ENCODE measurements at places on chromosomes 1 and 21.

DNA sequence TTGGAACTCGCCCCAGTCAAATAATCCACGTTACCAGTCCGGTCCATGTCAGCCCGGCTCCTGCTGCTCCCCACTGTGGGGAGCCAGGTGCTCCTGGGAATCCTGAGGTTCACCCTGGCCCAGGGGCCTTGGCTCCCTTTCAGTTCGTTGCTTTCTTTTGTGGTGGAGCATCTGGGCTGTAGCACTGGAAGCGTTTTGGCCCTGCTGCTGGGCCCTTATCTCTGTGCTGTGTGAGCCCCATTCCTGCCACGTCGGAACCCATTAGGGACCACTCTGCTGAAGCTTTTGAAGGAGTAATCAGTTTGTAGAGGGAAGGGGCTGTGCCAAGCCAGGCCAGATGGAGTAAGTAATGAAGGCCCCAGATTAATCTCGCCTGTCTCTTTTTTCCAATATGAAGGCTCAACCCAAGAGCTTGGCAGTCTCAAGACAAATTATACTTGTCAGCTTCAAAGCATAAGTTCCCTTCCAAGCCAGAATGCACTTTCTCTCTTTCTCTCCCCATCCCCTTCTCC lies 82.3 kb downstream of the PGM1 start:
- DNase-seq: no peak

DNA sequence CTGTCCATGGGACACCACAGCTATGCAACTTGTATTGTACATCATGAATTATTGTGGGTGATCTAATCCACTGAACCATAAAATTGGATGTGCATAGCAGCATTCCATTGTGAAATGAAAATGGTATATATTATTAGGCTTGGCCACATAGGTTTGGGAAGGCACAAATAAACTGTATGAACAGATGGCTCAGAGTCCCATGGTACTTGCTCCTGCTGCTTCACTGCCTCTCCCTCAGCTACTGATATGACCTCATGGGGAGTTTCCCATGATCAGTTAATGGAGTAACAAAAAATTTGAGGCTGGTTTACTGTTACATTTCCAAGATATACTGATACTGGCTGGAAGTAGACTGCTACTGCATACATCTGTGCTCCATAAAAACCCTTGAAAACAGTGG lies 152.7 kb upstream of the NEGR1 start:
- no peak for DNase-seq

DNA sequence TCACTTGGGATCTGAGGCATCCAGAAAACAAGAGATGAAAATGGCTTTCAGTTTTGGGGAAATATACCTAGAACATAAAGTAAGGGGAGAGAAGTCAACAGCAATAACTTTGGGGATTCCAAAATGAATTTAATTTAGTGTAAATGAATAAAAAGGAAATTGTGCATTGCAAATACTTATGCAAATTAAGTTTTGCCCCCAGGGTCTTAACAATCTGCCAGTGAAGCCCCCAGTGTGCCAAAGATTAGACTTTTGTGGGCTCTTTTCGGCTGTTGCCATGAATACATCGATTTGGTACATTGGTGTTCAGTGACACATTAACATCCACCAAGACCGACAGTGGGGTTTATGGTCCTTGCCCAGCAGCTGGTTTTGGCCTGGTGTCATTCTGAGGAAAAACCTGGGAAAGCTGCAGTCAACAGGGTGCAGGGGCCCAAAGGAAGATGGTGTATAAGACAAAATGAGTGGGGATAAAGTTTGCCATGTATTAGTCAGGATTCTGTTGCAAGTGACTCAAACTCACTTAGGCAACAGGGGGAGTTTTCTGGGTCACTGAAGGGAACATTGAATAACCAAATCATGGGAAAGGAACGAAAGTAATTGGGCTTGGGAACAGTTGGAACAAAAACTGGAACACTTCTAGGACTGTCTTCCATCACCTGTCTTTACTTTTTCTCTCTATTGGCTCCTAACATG lies 30.2 kb upstream of the IGSF3 start:
- DNase-seq: no peak

- DNase-seq: no peak
Observed at GRCh38 chr21:41570791-41571355, 62.9 kb upstream of the TMPRSS2 start.

GRCh38 chr1:89594096-89594740 lies 38.7 kb upstream of the LRRC8C start:
- DNase-seq: no peak

DNA sequence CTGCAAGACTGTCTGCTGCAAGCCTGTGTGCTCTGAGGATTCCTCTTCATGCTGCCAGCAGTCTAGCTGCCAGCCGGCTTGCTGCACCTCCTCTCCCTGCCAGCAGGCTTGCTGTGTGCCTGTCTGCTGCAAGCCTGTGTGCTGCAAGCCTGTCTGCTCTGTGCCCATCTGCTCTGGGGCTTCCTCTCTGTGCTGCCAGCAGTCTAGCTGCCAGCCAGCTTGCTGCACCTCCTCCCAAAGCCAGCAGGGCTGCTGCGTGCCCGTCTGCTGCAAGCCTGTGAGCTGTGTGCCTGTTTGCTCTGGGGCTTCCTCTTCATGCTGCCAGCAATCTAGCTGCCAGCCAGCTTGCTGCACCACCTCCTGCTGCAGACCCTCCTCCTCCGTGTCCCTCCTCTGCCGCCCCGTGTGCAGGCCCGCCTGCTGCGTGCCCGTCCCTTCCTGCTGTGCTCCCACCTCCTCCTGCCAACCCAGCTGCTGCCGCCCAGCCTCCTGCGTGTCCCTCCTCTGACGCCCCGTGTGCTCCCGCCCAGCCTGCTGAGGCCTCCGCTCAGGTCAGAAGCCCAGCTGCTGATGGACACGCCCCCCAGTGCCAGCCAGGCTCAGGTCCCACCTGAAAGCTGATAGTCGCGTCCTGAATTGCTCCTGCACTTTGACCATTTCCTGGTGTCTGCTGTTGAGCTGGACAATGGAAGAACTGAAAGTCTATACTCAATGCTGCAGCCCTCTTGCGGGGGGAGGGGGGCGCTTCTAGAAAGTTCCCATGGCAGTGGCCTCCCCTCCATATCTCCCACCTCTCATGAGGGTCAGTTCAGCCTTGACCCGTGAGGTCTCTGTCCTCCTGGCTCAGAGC lies 1.2 kb downstream of the KRTAP10-4 start:
- DNase-seq: peak; percentile 53

DNA sequence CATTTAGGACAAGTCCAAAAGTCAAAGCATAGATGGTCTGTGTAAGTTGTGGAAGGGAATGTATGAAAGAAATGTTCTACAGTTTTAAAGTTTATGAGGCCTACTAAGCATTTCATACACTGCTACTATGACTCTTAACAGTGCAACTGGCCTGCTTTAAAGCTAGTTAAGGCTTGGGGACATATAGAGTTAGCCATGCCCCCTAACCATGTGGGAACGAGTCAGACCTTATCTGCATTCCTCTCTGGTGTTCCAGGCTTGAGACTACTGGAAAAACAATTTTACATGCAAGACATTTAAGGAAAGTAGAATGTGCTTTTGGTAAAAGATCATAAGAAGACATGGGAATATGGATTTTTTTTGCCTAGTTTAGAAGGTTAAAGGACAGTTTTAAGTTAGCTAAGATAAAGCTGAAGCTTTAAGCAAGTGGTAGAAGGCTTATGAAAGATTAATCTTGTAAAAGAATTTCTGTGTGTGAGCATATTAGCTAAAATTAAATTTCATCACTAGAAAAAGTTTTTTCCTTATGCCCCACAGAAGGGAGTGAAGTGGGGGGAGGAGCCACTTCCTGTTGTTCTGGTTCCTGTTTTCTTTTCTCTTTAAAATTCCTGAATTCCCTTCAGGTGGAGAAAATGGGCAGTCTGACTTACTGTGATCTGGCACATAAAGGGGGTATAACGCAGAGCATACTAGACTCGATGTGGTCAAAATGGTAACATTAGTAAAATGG lies 8.9 kb upstream of the CD48 start:
- no peak for DNase-seq

DNA sequence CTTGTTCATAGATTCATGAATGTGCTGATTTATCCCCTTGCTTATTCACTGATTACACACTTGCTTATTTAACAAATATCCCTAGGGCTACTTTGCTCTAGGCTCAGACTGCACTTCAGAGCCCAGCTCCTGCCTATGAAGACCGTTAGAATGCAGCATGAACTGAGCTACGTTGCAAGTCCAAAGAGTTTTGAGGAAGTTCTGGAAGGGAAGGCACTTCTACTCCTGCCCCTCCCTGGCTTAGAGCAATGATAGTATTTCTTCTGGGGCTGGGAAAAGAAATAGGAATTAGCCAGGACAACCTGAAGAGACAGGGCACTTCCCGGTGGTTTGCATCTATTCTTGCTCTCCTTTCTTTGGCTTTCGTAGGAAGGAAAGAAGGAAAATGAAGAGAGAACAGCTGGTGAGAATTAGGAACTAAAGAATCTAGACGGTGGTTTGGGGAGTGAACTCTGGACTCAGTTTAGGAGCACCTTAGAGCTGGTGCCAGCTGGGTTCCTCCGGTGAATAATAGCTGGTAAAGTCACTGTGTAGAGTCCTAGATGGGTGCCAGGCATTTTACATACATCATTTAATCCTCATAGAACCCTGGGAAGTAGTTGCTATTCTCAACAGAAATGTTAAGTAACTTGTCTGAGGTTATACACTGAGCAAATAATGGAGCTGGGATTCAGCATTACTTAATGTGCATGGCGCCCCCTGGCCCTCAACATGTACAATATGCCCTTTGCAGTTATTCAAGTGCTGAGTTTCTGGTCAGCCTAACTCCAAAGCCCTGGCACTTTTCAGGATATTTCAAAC lies 65.9 kb downstream of the NDUFS5 start:
- peak; percentile 40 for DNase-seq

- DNase-seq: no peak
Observed at GRCh38 chr1:111592389-111593361, 26.9 kb upstream of the RAP1A start.

DNA sequence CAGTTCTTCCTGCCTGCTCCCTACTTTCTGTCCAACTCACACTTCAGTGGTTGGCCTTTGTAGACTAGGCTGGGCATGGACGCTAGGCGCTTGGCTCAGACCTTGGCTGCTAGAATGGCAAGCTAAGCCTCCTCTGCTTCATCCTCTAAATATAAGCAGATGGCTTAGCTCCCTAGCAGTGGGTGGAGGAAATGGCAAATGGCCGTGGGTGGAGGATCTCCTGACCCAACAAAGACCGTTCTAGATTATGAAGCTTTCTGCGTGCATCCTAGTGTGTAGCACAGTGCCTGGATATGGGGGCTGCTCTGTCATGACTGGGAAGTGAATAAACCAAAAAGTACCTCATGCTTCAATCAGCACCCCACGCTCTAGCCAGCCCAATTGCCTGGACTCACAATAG lies 10.4 kb upstream of the ETV3L start:
- DNase-seq: no peak

- no peak for DNase-seq
Observed at GRCh38 chr1:76075188-76075489, 593 bp downstream of the ST6GALNAC3 start.

- DNase-seq: peak; percentile 19
Observed at GRCh38 chr1:182357913-182358312, 33.7 kb downstream of the GLUL start.

DNA sequence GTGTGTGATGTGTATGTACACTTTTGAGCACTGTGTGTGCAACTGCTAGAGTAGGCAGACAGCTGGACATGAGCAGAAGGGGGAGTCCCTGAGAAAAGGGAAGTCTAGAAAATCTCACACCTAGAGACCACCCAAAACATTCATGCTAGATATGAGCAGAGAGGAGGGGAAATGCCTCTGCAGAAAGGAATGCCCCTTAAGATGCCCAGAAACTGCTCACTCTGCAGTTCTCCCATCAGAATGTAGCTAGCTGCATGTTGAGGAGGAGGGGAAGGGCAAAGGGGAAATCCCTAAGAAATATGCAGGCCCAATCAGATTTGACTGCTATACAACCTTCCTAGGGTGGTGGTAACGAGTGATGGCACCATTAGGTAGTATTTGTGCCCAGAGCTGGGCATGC lies 31.8 kb upstream of the MAGOH start:
- no peak for DNase-seq

DNA sequence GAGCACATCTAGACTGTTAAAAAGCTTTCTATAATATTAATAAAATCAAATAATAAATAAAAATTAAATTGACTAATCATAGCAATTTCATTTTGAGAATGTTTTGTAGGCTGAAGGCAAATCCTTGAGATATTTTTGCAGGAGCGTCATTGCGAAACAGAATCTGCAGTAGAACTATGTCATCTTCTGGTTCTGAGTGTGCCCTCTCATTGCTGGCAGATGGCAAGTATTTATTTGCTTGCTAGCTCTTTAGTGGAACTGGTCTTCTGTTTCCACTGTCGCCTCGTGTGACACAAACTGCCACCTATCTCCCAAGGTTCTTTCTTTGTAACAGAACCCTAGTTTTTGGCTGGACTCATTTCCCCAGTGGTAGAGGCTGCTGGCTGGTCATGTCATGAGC lies 19.0 kb upstream of the IRF2BP2 start:
- DNase-seq: no peak
